ENCODE measurements at places on chromosomes 2 and 18.
A peak's percentile ranks its signal among the peaks of the same experiment; 100 is the strongest.

GRCh38 chr2:63790906-63791305 is 50.8 kb upstream of the UGP2 start:
- no peak for DNase-seq

DNA sequence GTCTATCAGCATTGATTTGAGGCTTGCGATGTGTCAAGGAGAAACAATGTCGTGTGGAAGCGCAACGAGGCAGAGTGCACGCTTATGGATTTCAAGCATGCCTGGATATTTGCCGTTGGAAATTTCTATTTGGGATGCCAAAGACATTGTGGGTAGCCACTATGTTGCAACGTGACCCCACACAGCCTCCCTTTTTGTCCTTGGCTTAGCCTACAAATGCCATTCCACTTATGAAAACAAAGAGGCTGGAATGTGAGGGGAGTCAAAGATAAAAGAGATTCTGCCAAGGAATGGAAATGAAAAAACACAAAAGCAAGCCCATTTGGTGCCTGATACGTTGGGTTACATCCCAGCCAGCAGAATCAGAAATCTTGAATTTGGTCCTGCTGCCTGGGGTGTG is 721.2 kb downstream of the GALR1 start:
- no peak for DNase-seq

DNA sequence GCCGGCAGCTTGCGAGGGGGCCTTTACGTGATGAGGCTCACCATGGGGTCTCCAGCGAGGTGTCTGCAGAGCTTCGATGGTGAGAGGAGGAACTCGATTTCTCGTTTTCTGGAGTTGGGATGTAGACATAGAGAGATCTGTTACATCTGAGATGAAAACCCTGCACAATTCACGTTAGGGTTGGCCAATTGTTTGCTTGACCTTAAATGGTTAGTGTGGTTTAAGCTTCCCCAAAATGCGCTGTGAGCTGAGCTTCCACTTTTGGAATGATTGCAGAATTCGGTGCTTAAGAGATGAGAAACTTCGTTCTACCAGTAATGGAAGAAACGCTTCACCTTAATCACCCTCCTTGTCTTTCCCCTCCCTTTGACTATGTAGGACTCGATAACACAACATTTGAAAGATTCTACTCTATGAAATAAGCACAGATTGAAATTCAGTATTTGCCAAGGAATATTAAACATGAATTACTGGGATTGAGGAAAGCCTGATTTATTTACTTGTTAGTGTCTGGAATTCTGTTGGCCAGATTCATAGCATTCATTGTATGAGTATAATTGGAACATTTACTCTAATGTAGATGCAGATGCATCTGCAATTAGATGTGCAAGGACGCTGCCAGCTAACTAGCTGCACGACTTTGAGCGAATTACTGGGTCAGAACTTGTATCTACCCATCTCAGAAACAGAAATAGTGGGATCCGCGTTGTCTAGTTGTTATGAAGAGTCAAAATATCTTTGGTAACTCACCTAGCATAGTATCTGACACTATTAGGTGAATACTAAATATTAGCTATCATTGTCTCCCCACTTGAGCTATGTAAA is 1.6 kb upstream of the KLF7 start:
- DNase-seq = no peak

- DNase-seq = peak; percentile 14
Measured at GRCh38 chr18:47754311-47755101, 176.0 kb downstream of the SMAD2 start.

DNA sequence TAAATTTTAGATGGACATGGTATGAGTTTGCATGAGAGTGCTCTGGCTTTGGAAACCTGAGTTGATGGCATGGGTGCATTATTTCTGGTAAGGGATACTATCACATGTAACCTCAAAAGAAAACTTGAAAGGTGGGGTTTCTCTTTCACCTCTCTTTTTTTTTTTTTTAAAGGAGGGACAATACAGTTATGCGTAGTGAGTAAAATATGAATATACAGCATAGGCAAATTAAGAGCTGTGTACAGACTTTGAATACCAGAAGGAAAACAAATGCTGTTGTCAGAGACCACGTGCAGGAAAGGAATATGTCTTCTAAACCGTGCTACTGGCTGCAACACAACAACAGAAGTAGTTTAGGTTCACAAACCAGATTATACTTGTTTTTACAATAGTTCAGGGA is 82.1 kb downstream of the MAP4K4 start:
- no peak for DNase-seq

- no peak for DNase-seq
Measured at GRCh38 chr2:9255416-9255815, 48.8 kb downstream of the ASAP2 start.

- no peak for DNase-seq
Measured at GRCh38 chr18:78764544-78764943, 215.1 kb upstream of the SALL3 start.

DNA sequence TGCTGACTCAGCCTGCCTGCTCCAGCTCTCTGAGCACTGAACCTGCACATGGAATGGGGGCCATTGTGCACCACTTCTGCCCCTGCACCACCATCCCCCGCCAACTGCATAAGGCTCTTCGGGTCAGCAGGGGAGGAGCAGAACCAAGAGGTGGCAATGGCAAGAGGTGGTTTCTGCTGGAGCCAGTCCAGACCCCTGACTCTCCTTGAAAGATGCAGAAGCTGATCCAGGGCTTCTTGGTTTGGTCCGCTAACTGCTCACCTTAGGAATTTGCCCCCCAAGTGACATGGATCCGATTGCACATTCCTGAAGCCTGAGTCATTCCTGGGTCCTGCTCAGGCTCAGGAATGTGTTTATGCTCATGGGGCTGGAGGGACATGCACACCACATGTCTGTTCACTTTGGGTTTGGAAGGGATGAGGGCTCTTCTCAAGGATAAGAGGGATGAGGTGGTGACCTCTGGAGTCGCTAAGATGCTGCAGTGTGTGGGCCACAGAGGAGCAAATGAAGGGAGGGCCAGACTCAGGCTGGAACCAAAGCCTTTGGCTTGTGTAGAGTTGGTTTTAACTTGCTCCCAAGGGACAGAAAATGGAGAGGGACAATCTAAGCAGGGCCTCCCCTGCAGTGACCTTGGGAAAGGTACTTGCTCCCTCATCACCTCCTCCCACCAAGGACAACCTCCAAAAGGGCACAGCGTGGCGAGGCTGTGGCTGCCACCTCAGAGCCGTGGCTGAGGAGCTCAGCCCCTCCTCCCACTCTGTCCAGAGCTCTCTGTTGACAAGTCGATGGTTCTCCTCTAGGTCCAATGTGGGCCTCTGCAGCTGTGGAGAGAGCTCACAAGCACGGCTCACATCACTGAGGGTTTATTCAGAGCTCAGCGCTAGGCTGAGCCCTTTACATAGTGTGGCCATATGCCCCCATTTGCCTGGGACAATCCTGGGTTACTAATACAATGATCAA is 66.2 kb downstream of the HS1BP3 start:
- DNase-seq = no peak

- DNase-seq = no peak
Measured at GRCh38 chr2:233414777-233415570, 60.7 kb downstream of the DGKD start.

DNA sequence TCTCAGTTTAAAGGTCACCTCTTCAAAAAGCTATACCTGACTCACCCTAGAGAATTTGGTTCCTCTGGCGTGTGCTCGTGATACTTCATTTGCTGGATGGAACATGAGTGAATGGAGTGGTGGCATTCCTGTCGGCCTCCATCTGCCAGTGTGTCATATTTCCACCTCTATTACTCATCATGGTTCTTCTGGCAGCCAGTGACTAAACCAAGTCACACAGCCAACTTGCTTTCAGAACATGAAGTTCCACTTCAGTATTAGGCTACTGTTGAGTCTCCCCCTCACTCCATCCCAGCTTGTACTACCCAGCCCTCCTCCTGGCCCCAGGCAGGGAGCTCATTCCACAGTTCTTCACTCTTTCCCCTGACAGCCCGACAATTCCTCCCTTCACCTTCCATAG is 169.8 kb downstream of the MREG start:
- DNase-seq = no peak

- no peak for DNase-seq
Measured at GRCh38 chr2:2536416-2537056, 205.5 kb upstream of the MYT1L start.

GRCh38 chr18:78818495-78818894 is 161.1 kb upstream of the SALL3 start:
- no peak for DNase-seq

DNA sequence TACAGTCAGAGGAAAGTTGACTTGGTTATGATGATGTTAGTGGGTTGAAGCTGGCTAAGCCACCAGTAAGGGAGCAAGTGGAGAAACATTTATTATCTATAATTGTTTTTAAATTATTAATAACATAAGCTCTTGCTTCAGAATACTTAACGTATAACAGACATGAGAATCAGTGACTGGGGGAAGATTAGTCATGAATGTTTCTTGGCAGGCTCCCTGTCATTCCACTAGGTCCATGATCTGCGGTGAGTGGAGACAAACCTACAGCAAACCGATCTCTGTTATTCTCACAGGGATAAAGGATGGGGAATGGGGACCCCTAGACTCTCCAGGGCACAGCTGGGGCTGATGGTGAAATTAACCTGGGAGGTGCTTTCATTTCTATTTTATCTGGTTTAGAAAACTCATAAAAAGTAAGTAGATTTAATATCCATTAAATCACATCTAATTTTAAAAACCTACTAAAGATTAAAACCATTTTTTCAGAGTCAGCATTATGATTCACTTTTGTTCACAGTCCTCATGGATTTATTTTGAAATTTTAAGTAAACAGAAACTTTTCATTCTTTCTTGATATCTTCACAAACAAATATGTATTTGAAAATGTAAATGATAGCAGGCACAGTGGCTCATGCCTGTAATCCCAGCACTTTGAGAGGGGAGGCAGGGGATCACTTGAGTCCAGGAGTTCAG is 420.3 kb downstream of the PTPRM start:
- no peak for DNase-seq

GRCh38 chr2:102434655-102435381 is 11.9 kb downstream of the IL18RAP start:
- no peak for DNase-seq

DNA sequence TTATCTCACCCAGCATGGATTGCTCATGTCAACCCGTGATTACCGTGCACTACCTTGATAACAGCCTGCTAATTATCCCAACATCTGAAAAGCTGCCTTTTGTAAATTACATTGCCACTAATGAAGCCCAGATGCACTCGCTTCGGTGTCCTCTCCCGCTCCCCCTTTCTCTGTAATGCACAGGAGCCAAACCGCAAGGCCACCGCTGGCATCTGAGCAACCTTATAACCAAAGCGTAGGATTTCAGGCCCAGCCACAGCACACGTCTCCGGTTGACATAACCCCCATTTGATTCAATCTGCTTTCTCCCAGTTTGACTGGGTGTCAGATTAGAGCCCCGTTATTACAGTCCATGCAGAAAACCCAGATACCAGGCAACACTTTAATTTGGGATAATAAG is 341.2 kb downstream of the ALK start:
- DNase-seq = no peak

GRCh38 chr2:12717191-12718014 is 667 bp downstream of the TRIB2 start:
- no peak for DNase-seq

GRCh38 chr2:24721470-24721869 is 71.7 kb downstream of the PTRHD1 start:
- no peak for DNase-seq

- DNase-seq = no peak
Measured at GRCh38 chr18:13877157-13877556, 38.2 kb downstream of the MC2R start.

DNA sequence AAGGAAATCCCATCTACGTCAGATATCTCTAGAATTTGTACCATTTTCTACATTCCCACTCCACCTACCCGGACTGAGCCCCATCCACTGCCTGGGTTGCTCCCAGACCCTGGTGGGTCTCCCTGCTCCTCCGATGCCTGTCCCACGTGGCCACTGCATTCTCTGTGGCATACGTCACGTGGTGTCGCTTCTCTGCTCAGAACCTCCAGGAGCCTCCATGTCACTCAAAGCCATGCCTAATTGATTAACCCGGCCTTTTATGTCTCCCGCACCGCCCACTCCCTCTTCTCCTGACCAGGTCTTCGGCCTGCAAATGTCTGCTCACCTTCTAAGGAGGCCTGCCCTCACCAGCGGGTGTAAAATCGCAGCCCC is 176.6 kb downstream of the HDAC4 start:
- no peak for DNase-seq

DNA sequence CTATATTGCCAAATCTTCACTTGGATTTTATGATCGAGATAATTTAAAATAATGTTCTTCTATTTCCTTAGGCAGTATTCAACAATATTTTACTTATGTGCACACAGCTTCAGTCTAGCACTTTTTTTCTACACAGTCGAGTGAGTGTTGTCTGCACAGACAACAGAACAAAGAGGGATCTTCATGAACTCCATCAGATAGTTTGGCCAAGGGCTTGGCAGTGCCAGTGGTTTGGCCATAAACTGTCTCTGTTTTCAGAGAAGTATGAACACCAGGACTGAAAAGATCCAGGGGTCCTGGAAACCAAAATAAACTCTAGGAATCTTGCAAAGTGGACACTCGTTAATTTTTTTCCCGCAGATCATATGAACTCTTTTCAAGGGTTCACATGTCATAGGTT is 547.3 kb downstream of the PLCL1 start:
- no peak for DNase-seq

GRCh38 chr2:138291805-138292204 is 209.8 kb upstream of the SPOPL start:
- no peak for DNase-seq

GRCh38 chr2:225779829-225780228 is 380.3 kb downstream of the NYAP2 start:
- DNase-seq = no peak

DNA sequence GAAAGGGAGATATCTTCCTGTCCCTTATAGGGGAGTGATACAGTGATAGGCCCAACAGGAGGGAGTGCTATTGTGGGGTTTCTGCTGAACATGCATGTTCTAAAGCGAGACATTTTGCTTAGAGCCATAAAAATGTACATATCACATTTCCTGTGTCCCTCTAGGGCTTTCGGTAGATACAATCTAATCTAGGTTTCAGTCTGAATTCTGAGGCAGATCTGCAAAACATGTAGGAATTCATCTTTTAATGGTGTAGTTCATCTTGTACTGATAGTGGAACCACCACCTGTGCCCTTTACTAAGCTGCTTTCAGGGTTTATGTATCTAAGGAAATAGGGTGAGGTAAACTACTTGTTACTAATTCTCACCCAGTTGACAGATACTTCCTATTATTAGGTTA is 73.8 kb downstream of the SPTBN1 start:
- DNase-seq = no peak

DNA sequence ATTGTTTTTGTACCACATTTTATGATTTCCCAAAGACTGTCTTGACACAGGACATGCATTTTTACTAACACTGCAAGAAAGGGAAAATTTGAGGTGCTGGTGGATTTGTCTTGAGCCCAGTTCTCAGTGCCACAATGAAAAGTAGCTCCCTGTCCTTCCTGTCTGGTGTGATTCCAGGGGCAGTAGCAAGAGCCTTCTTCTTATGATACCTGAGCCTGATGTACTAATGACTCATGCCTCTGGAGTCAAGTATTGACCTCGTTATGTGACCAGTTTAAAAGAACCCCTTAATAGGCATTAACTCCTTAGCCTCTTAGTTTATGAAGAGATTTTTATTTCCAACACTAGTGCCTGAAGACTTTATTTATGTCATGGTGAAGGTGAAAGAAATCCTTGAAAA is 728.6 kb downstream of the SLC4A3 start:
- no peak for DNase-seq

GRCh38 chr2:16226943-16227664 is 286.8 kb downstream of the MYCN start:
- DNase-seq = no peak

Data from activated CD8-positive, alpha-beta memory T cell treated with anti-CD3 and anti-CD28 coated beads for 1 hour (primary cell).